Forelimb muscle (tissue), 1 donor: ENCODE measurements at places on chromosomes 2 and 18.

DNA sequence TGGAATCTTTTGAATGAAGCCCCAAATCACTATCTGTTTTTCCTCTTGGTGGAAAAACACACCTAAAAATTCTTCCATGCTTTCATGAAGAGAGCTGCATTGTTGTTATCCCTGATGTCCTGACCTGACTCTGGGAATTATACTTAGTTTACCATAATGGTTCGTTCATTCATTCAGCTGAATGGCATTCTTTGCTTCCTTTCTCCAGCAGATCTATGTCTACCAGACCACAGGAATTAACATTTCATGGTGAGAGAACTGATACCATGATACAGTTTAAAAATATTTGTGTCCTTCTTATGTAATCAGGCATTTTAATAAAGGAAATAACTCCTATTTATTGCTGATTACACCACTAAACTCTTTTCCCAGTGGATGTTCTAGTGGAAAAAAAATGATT is 11.1 kb upstream of the SLC4A10 start:
- DNase-seq, result no peak

- DNase-seq, result no peak
These were observed 61.7 kb downstream of the CCDC88A start for GRCh38 chr2:55357927-55358326.

DNA sequence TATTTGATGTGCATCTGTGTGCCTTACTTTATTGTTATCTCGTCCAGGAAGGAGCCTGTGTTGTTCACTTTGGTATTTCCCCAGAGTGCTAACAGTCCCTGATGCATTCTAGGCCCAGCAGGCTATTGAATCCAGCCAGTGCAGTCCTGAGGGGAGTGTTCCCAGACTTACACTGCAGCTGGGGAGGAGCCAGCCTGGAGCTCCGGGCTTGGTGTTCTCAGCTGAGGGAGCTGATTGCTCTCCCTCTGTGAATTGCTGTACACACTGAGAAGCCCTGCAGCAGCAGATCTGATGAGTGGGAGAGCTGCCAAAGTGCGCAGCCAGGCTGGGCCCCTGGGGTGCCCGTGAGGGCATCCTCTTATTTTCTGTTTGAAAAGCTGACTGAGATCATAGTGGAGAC is 159.2 kb downstream of the GALNT3 start:
- no peak for DNase-seq

GRCh38 chr2:32652555-32653209 is 24.8 kb downstream of the TTC27 start:
- DNase-seq, result no peak

DNA sequence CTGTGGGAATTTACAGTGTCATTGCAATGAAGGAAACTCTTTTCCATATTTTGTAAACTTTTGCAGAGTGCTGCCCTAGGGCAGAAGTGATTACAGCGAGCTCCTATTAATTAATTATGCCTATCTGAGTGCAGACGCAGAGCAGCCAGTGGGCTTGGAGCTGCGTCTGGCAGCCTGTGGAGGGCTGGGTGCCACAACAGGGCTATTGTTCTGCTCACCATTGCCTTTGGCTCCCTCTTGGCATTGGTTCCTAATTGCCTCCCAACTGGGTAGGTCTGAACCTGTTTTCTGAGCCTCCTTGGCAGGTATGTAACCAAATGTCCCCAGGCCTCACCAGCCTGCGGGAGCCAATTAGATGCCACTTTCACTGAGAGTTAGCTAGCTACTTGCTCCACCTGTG is 25.6 kb upstream of the ITGB6 start:
- DNase-seq, result no peak

DNA sequence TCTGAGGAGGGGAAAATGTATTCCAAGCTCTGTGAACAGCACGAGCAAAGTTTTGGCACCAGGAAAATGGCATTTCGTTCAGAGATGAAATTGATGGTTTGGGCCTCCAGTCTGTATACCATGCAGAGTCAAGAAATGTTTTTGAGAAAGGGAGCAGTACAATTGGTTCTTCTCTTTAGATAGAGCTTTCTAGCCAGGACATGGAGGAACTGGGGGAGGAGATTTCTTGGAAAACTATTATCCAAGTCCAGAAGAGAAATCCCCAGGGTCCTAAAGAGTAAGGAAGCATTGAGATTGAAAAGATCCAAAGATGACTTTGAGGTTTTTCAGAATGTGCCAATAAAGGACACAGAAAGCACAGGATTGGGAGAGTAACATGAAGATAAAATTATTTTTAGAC is 432.4 kb downstream of the TNS1 start:
- no peak for DNase-seq

DNA sequence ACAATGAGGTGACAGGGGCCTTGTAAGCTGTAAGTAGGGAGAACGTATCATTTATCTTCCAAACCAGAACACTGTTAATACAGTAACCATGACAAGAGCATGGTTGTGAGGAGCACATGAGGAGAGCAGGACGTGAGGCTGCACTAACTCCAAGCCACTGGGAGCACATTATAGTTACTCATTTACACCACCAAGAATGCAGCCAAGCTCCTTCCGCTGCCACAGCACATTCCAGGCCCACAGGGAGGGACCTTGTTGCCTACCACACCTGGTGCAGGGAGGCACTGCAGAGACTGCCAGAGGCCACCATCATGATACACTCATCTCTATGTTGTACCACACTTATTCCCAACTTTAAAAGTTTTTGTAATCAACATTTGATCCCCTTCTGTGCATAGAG is 13.5 kb upstream of the SFXN5 start:
- no peak for DNase-seq

- no peak for DNase-seq
These were observed 17.7 kb upstream of the SERPINB2 start for GRCh38 chr18:63869851-63870250.

- DNase-seq, result no peak
These were observed 12.2 kb downstream of the ICOS start for GRCh38 chr2:203948733-203949132.

- no peak for DNase-seq
These were observed 181.2 kb upstream of the LRATD1 start for GRCh38 chr2:14451312-14451711.

DNA sequence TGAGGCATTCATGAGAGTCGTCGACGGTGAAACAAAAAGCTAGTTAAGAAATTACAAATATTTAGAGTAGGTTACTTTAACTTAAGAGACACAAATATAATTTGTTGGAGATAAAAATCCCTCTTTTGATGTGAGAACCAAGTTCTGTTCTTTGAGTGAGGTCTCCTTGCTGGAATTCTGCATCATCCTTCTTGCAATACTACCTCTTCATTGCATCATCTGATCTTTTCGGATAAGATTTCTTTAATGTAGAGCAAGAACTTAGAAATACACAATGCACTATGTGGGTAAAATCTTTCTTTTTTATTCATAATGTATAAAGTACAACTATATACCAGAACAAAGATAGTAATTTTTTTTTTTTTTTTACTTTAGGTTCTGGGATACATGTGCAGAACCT is 118.4 kb downstream of the ARL4C start:
- no peak for DNase-seq

- no peak for DNase-seq
These were observed 179.9 kb upstream of the MSH6 start for GRCh38 chr2:47602996-47603395.

DNA sequence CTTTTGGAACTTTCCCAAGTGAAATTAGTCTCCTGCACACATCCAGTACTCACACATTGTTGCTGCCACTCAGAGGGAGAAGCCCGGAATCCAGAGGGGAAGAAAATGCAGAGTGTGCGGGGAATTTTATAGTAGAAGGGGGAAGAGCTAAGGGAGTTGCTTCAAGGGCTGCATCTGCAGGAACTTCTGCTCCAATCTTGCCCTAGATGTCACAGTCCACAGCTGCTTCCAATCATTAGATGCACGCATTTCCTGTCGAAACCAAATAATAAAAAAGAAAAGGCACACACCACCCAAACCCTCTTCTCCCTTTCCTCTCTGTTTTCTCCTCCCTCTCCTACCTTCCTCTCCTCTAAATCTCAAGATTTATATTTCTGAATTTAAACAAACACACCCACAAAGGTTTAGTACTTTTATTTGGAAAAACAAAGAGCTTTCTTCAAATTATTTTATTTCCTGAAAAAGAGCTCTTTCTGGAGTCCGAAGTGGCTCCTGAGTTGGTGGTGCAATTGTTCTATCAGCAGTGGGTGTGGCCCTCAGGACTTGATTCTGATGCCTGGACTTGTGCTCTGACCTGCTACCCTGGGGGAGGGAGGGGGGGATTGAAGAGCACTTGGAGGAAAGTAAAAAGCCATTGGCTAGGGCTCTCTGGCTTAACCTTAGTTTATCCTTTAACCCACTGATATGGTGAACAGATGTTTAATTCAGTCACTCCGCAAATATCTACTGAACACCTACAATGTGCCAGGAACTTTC is 72.0 kb downstream of the KCNE4 start:
- no peak for DNase-seq

GRCh38 chr2:198106621-198107385 is 302.4 kb downstream of the PLCL1 start:
- DNase-seq, result no peak

DNA sequence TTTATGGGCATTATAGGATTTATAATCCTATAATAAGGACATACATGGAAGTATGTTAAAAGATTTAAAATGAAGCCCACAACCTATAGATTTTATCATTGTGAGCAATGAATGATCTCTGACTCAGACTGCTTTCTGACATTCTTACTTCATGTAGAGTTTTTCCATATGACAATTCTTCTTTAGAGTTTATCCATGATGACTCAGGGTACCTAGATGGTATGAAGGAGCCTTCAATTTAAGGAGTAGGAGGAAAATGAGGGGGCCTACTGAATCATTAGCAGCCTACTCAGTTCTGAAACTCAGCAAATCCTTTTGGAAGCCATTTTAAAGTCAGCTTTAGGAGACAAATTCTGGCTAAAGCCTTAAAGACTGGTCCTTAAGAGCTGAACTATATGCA is 10.4 kb downstream of the PELI1 start:
- DNase-seq, result no peak

DNA sequence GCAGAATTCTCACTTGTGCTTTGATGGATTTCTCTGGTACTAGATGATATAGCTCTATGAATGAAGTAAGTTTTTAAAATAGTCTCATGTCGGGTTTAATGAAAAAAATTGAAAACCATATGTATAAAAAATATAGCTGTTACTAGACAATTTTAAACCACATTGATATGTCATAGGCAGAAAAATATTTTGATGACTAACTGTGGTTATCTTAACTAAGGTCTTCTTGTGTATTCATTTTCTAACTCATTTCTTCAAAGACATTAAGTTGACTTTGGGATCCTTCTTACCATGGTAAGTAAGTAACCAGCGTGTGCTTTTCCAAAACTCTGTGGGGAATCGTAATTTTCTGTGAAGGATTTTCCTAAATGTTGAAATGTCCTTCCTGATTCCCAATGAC is 160.9 kb upstream of the COL3A1 start:
- no peak for DNase-seq

DNA sequence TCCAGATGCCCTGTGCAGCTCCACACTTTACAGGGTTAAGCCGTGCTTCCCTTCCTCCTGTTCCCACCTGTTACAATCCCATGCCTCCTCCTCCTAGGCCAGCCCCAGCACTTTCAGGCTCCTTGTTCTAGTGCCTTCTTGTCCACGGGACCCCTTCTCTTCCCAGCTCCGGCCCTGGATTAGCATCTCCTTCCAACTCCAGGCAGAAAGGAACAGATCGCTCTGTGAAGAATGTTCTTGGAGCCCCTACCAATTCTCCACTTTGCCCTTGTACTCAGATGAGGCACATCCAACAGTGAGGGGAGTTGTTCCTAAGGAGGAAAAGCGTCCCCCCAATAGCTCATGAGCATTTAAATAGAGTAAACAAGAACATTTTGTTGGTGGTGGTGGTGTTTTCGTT is 72.7 kb downstream of the CABLES1 start:
- DNase-seq, result no peak

- DNase-seq, result no peak
These were observed 411.8 kb downstream of the SOX11 start for GRCh38 chr2:6103949-6104348.
